ENCODE measurements at places on chromosomes 11 and 22. TPM values are rescaled to one million over a fixed set of nuclear protein-coding genes. Genes with fewer than 3 reads are reported as not detected.

PNPLA2 gene
- total RNA-seq = 137 TPM

SLC22A8 gene
- total RNA-seq = not detected

DCDC1 gene
- total RNA-seq = 4.1 TPM

GRCh38 chr11:14190992-14191778 is 167.8 kb downstream of the RRAS2 start:
- DNase-seq = no peak
